NCI-H69 (cell line): ENCODE measurements at places on chromosomes 6 and 20.

GRCh38 chr6:34246249-34246562, 2.6 kb downstream of the SMIM29 start:
- no peak for DNase-seq

DNA sequence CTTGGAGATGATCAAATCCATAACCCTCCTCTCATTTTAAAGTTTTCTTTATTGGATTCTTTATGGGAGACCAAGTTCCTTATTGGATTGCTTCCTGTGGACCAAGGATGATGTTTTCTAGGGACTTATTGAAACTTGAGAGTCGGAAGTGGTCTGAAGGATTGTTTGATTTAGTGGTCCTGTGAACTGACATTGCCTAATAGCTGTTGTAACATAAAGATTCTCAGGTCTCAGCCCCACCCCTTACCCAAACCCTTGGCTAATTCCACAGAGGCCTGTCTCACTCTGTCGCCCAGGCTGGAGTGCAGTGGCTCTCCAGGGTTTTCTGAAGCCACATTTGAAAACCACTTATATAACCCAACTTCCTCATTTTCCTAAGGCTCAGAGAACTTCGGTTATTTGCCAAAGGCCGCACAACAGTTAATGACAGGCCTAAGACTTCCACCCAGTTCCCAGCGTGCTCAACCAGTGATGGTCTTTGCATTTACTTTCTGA, 77.0 kb downstream of the ATXN1 start:
- DNase-seq, result peak; percentile 56

DNA sequence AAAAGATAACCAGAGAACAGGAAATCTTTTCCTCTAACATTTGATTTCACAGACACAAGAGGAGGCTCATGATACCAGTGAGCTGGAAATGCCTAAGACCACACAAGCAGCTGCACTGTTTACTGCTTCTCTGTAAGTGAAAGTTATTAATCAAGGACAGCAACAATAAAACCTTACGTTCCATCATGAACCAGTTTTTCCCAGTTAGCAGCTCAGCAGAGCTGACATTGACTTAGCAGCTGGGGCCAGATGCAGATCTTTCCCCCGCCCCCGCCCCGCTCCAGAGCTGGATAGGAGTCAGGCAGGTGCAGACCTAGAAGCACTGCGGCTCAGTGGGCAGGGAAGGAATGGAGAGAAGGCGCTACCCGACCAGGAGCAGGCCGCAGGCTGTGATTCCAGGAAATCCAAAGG, 275.2 kb downstream of the GMDS start:
- no peak for DNase-seq

DNA sequence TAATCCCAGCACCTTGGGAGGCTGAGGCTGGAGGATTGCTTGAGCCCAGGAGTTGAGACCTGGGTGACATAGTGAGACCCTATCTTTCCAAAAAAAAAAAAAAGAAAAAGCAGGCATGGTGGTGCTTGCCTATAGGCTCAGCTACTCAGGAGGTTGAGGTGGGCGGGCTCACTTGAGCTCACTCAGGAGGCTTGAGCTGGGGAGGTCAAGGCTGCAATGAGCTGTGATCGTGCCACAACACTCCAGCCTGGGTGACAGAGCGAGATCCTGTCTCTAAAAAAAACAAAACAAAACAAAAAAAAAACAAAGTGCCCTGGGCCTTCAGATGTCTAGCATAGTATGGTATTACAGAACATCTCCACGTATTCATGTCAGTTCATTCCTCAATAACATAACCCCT, 42.9 kb downstream of the ZFAND3 start:
- DNase-seq, result no peak

GRCh38 chr20:60266177-60266823, 308.1 kb downstream of the CDH26 start:
- no peak for DNase-seq

GRCh38 chr6:160010067-160010466, 41.2 kb downstream of the IGF2R start:
- DNase-seq, result no peak

DNA sequence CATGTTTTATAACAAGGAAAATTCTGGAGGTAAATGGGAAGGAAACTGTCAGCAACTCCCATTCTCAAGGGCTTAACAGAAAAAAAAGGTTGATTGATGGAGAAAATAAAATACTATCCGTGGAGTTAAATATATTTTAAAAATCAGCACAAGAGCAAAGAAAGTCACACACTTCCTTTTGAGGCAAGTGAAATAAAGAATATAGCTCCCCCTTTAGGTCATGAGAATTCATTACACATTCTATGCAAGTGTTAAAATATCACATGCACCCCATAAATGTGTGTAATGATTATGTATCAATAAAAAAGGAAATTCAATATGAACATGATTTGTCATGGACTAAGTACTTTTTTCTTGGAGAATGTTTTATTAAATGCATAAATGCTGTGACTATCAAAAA, 349.2 kb downstream of the TPBG start:
- DNase-seq, result peak; percentile 63

- DNase-seq, result no peak
These were observed 19.8 kb downstream of the NEDD9 start for GRCh38 chr6:11212664-11213063.

- no peak for DNase-seq
These were observed 56.0 kb upstream of the TAB2 start for GRCh38 chr6:149261364-149262040.
